ENCODE measurements at places on chromosomes 2 and 18.

- no peak for DNase-seq
These were observed 34.7 kb downstream of the C2orf74 start for GRCh38 chr2:61196671-61197070.

DNA sequence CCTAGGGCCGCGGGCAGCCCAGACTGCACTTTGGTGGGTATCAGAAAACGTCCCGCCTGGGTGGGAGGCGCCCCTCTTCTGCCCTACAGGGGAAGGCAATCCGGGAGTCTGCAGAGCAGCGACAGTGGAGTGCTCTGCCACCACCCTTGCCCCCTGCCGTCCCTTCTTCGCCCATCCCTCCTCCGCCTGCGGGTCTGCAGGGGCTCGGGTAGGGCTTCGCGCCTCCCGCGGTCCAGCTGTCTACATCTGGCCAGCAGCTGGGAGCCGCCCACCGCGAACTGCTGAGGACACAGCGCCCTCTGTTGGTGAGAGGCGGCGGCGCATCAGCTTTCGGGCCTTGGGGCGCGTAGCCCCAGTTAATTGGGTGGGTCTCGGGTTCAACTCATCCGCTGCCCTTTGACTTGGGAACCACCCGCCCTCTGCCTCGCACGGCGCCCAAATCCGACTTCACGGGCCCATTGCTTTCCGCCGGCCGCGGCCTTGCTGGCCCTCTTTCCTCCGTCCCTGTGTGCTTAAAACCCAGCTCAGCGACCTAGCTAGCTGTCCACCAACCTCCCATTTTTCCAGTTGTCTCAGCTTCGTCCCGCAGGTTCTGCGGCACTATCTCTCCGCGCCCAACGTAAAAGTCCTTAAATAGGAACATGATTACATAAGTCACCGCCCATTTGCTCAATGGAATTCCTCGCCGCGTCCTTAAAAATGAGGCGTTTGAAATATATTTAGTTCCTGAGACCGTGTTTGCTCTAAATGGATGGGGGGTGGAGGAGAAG, 17.6 kb downstream of the WNT10A start:
- peak; percentile 86 for DNase-seq

GRCh38 chr2:120315367-120316033, 30.4 kb upstream of the INHBB start:
- no peak for DNase-seq

DNA sequence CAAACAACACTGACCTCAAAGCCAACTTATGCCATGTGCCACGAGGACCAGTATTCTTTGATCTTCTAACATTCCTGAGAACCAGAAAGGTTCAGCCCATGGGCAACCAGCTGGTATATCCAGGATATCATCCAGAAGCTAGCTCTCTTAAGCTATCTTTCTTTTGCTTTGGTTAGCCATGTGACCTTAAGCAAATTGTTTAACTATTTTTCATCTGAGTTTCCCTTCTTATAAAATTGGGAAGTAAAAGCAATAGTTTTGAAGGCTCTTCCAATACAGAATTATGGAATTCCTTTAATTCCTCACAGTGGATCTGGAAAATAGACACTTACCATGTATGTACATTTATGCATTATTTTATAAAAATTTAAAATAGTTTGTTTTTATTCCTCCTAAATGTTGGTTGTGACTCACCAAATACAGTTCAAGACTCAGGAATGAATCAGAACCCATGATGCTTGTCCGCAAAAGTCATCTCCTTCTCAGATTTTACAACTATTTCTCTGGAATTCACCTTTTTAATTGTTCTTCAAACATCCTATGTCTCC, 435.7 kb downstream of the ZEB2 start:
- no peak for DNase-seq

- no peak for DNase-seq
These were observed 36.8 kb upstream of the LCLAT1 start for GRCh38 chr2:30410217-30410616.

DNA sequence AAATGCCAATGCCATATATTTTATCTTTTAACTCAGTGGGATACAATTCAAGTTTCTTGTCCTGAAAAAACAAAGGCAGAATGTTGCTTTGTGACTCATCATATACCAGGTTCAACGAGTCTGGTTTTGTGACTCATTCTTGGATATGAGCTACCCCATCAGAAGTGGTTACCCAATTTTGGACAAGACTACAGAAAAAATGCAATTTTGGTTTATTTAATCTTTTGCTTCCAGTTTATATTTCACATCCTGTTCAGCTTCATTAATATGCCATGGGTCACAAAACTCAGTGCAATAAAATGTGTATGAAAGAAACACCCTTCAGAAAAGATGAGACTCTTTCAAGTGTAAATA, 25.0 kb downstream of the FN1 start:
- DNase-seq, result no peak

- DNase-seq, result no peak
These were observed 328.2 kb downstream of the SETBP1 start for GRCh38 chr18:45008694-45009413.

DNA sequence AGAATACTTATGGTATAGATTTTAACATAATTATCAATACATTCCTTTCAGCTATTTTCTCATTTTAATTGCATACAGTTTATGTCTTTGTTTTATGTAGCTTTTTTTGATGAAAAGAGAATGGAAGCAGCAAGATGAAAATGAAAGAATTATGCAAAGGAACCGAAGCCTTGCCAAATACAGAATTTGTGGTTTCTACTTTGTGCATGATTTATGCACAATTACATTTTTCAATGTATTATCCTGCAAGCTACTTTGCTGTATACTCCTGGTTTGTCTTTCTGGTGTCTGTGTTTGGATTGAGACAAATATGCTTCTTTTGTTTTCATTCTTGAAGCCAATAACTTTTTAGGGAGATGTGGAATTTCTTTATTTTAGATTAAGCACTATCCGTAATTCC, 1642.6 kb upstream of the CELF4 start:
- no peak for DNase-seq

GRCh38 chr2:117825437-117825836, 10.9 kb downstream of the DDX18 start:
- DNase-seq, result no peak

- DNase-seq, result no peak
These were observed 46.4 kb downstream of the CCDC85A start for GRCh38 chr2:56230156-56230555.

DNA sequence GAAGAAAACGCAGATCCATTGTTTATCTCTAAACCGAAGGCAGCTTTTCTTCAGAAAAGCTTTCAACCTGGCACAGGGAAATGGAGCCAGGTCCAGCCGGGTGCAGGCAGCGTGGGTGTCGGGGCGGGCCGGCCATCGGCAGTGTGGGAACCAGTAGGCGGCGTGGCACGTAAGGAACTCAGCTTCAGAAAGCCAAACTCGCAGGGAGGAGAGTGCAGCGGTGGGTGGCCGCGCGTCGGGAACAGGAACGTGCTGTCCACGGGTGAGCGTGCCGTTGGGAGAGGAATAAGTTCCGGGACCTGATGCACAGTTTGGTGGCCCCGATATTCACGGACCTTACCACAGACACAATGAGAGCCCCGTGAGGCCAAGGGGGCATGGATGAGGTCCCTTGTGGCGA, 270.4 kb downstream of the TWIST2 start:
- no peak for DNase-seq

DNA sequence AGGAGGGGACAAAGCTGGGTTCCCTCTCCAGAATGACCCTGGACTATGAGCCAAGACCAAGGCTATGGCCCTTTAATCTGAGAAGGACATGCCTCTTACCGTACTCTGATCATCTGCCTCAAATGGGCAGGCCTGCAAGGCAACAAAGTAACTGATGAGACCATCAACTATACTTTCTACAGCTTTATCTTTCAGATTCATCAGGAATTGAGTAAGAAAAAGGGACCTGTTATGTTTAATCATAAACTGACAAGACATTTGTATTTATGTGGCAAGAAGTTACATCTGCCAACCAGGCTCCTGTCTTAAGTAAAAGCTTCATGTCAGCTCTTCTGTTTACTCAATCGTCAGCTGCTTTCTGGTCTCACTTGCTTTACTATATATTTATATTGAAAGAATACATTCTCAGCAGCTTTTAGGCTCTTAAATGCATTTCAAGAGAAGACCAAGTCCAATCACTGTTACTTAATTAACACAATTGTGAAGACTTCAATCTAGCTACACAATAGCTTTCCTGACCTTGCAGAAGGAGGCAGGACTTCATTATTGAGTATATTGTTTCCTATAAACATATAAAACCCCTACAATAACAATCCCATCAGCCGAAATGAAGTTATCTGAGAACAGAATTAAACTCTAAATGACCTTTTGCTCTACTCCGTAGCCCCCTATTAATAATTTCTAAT, 163.8 kb downstream of the ETAA1 start:
- no peak for DNase-seq

DNA sequence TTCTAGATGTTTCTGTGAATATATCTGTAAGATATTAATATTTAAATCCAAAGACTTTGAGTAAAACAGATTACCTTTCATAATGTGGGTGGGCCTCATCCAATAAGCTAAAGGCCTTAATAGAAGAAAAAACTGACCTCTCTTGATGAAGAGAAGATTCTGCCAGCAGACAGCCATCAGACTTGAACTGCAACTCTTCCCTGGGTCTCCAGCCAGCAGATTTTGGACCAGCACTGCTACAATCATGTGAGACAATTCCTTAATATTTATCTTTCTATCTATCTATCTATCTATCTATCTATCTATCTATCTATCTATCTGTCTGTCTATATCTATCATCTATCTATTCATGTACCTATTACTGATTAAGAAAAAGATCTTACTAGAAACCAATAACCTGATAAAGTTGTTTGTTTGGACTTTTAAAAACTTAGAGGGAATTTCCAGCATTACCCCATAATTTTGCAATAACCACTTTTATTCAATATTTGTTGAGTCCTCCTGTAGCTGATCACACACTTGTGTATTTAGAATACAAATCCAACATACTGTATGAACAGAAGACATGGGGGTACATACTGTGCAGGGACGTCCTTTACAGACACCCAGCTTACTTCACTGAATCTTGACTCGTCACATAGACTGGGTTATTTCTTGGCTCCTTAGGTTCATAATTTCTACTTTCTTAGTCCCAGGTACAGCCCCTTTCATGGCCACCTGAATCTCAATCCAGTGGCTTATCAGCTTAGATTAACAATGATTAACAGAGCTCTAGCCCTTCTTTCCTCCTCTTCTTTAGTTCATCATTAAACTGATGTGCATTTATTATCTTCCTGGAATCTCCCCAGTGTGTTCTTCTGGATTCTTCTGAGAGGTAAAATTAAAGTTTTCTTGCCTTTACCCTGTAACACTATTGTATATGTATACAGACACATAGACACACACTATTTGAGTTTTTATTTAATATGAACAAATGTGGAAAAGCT, 27.2 kb upstream of the STAT4 start:
- no peak for DNase-seq

DNA sequence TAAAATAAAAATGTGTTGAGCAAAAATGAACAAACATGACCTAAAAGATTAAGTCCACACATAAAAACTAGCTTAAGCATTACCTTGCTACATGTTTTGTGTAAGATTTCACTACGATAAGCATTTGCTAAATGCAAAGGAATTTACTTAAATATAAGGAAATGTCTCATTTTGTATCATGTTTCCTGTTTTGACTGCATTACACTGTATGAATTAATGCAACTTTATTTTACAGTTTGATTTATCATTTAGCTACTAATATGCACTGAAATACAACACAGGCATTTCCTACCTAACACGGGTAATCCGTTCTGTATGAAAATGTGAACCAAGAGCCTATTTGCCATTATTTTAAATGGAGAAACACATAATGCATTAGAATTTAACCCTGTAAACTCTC, 1076.5 kb upstream of the DDX18 start:
- DNase-seq, result no peak

DNA sequence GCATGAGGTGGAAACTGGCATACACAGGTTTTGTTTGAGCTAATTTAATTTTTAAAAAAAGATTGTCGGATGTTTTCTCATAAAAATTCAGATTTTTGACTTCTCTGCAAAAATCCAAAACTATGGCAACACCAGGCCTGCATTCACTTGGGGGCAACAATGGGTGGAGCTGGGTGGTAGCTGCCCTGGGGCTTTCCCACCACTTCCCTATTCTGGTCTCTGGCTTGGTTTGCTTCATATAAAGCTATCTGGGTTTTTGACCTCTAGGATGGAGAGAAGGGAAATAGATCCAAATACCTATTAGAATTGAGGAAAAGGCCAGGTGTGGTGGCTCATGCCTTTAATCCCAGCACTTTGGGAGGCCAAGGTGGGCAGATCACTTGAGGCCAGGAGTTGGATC, 5.5 kb upstream of the CYP27A1 start:
- no peak for DNase-seq

DNA sequence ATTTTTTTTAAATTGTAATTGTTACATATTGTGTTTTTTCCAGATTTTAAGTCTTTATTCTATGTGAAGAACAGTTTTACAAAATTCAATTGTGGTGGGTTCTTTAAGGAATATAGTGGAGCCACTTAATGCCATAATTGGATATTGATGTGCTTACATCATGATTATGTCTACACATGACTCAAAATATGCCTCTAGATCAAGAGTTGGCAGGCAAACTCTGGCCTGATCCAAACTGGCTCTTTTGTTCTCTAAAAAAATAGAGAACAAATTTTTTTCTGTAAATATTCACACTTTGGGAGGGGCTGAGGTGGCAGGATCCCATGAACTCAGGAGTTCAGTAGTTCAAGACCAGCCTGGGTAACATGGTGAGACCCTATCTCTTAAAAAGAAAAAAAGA, 8.3 kb downstream of the EHBP1 start:
- no peak for DNase-seq

DNA sequence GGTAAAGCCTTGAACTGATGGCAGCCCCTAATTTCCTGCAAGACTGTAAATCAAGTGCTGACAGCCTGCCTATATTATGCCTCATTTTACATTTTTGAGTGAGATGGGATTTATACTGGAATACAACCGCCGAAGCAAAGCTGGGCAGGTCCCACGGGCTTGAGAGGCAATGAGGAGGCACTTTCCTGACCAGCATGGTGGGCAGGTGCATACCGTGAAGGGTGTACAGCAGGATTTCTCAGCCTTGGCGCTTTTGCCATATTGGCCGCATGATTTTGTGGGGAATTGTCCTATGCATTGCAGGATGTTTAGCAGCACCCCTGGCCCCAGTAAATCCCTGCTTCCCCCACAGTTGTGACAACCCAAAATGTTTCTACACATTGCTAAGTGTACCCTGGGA, 22.8 kb downstream of the CEP68 start:
- DNase-seq, result no peak

- DNase-seq, result peak; percentile 54
These were observed 129.2 kb upstream of the MEIS1 start for GRCh38 chr2:66305718-66306117.

GRCh38 chr2:199461711-199462346, 4.1 kb upstream of the SATB2 start:
- DNase-seq, result peak; percentile 69

DNA sequence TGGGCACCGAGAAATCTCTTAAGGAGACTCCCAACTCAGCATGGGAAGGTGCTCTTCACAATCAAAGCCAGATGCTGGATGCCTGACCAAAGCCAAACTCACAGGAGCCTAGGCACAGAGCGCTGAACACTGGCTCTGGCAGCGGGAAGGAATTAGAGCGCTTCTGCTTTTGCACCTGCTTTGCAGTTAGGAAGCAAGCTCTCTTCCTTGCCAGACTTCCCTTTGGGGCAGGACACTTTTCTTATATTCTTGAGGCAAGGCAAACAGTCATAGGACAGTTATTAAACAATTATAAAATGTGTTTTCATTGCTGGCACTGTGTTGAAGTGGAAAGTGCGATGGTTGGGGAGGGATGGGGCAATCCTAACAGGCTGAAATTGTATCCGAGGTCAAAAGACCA, 79.6 kb upstream of the DNMT3A start:
- no peak for DNase-seq

- DNase-seq, result no peak
These were observed 24.1 kb downstream of the SLC25A52 start for GRCh38 chr18:31736630-31737029.
